NCI-H2107 (cell line): ENCODE measurements at places on chromosomes 11 and 22.

GRCh38 chr11:3206156-3206921 is 12.3 kb downstream of the MRGPRG start:
- no peak for DNase-seq

DNA sequence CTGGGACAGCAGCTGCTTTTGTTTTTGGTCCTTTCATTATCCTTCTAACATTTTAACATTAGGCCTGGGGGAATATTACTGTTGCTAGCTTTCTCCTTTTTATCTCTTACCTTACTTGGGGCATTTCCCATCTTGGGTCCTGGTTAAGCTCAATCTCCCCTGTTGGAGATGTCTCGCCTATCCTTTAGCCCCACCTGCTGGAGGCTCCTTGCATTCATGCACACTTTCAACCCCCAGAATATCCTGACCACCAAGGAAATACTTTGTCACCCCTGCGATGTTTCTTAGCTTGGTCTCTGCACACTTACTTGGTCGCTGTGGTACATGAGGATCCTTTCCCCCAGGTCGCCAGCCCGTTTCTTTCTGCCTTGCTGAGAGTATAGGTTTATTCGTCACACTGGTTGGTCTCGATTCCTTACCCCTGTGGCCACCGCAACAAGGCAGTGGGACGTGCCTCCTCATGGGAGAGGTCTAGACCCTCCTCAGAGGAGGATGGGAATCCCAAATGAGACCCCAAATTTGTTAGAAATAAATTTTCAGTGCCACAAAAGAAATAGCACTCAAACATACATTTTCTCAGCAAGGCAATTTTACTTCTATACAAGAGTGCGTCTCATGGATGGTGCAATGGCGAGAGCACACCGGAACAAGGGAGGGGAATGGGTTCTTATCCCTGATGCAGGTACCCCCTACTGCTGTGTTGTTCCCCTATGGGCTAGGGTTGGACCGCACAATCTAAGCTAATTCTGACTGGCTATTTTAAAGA is 5.4 kb upstream of the TXN2 start:
- DNase-seq, result no peak

DNA sequence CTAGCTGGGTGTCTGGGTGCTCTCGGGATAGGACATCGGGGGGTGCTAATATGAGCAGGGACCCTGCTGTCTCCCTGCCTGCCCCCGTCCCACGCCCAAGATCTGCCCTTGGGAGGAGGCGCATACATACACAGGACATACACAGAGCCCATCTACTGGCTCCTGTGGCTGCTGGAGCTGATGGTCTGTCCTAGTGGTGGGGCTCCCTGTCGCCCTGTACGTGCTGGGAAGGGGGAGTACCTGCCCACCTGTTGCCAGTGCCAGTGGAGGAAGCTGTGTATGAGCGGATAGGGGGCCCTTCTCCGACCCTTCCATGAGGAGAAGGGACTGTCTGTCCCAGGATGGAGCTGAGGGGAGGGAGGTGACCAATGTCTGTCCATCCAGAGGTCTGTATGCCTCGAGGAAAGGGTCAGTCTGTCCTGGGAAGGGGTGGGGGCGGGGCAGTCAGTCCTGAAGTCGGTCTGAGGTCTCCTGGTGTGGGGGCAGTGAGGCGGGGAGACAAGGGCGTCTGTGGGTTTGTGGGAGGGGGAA is 952 bp downstream of the TBC1D10A start:
- DNase-seq, result no peak

GRCh38 chr11:88553204-88553603 is 215.7 kb upstream of the CTSC start:
- DNase-seq, result no peak

DNA sequence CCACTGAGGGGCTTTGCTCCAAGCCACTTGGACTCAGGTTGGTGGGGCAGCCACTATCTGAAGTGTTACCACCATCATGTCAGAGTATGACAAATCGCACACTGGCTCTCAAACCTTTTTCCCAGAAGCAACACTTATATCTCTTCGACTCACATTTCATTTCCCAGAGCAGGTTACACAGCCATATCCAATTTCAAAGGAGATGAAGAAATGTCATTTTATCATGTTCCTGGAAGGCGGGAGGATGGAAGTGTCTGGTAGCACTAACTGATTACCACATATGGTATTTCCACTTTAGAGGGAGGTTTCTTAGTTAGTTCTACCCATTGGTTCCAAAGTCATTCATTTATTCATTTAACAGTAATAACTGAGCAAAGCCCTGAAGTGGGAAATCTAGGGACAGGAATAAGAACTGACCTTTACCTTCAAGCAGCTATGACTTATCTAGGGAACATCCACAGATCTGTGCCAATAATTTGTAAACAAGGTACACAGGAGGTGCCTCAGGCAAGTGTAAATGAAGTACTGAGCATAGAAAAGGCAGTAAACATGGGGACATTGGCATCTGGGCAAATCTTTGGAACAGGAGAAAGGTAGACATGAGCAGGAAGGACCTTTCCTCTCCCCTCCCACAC is 54.9 kb upstream of the LRRC55 start:
- DNase-seq, result no peak

GRCh38 chr11:59754859-59755700 is at the start of gene STX3:
Gene STX3 (plus strand): TSS chr11:59755376. CDS start chr11:59755606, 230 bp downstream.
- no peak for DNase-seq

GRCh38 chr11:68500206-68500605 is 39.7 kb downstream of the PPP6R3 start:
- no peak for DNase-seq

GRCh38 chr11:75384438-75385080 is 14.8 kb upstream of the RPS3 start:
- peak; percentile 55 for DNase-seq

- no peak for DNase-seq
Observed at GRCh38 chr11:36314434-36314767, 18.3 kb downstream of the PRR5L start.

DNA sequence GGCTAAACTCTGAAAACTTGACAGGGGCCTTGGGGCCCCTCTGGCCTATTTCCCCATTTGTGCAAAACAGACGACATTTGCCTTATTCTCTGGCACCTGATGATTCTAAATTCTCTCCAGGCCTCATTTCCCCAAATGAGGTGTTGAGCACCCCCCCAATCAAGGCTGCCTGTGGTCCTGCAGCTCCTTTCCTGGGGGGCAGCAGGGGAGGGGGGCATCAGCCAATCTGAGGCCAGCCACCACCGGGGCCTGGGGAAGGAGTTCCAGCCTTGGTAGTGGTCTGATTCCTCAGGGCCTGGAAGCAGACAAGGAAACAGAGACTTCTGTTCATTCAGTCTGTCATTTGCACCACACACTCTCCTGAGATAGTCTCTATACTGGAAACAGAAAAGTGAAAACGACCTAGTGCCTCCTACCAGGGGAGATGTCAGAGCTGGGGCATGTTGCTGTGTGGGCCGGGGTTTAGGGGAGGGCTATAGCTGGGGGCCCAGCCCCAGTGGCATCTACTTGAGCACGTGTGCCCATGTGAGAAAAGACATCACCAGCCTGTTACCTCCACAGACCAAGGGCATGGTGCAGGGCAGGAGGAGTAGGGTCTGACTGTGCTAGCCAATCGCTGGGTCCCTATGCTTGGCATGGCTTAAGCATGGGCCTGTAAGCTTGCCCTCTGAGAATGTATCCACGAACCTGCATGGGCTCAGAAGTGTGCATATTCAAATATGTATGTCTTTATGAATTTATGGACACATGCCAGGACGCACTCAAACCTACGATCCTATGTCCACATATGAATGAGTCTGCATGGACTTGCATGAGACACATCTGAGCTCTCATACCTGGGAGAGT is 1.8 kb upstream of the TPBGL start:
- no peak for DNase-seq

- DNase-seq, result no peak
Observed at GRCh38 chr11:64520013-64520412, 71.0 kb upstream of the SLC22A12 start.

DNA sequence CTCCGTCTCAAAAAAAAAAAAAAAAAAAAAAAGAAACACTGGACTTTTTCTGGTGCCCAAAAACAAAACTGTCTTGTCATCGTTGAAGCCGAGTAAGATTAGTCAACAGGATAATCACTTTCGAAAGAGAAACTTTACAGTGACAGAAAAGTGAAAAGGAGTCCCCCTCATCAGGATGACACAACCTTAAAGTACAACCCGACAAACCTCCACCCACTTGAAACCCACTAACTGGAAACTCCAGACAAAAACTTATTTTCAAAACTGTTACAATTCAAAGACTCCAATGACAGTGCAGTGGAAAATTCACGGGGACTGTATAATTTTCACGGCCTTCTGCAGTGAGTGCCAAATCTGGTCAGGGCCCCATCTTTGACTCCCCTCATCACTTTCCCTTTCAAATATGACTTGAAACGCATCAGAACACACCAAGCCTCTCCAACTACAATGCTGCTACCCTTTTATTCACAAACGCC is 1.3 kb downstream of the DENND5A start:
- DNase-seq, result no peak

GRCh38 chr22:26481112-26481693 is 2.4 kb downstream of the HPS4 start:
- no peak for DNase-seq

DNA sequence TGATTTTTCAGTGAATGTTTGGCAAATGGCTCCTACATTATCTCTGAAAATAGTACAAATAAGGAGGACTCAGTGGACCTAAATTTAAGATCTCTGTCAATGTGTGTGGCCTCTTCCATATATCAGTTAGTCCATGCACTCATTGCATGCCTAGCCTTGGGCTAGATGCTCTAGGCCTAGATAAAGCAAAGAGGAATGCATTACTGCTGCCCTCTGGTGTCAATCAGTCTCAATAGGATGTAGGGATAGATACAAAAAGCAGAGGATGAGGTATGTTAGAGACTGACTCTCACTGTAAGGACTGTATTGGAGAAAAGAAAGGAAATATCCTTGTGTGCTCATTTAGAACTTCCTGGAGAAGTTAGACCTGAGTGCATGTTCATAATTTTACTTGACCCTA is 42.0 kb downstream of the MS4A2 start:
- DNase-seq, result no peak

GRCh38 chr11:27963370-27963769 is 144.6 kb downstream of the KIF18A start:
- peak; percentile 3 for DNase-seq

DNA sequence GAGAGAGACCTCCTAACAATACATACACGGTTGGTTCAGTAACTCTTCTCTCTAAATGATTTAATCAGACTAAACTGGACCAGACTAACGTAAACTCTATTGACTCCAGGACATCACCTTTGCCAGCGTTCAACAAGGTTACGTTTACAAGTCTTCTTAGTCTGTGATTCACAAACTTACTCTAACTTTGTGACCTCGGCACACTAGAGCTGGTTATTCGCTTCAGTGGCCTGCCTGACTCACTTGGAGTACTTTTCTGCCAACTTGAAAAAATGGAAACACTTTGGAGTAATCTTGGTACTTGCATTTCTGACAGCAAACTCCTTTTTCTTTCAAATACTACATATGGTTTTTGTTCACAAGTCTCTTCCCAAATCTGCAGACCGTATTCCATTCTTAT is 26.2 kb downstream of the MTMR2 start:
- no peak for DNase-seq

DNA sequence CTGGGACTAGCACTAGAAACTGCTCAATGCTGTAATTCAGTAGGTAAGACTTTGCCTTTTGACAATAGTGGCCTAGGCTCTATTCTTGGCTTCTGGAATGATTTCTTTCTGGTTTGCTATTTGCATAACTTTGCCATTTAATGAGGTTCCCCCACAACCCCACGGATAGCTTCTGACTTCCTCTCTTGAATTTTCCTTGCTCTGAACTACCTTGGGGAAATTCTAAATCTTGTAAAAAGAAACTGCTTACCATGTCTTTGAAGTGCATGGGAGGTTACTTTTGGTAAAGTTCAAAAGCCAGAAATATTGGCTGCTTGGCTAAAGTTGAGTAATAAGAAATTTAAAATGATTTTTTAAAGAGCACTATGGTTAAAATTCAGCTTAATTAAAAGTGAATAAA is 35.3 kb downstream of the CARD18 start:
- no peak for DNase-seq

- DNase-seq, result no peak
Observed at GRCh38 chr11:68506908-68507307, 46.4 kb downstream of the PPP6R3 start.

GRCh38 chr22:43740587-43741270 is 71.4 kb downstream of the EFCAB6 start:
- DNase-seq, result no peak

- no peak for DNase-seq
Observed at GRCh38 chr11:22407267-22407666, 69.1 kb downstream of the SLC17A6 start.

- no peak for DNase-seq
Observed at GRCh38 chr22:42880815-42881214, 23.7 kb upstream of the ARFGAP3 start.

DNA sequence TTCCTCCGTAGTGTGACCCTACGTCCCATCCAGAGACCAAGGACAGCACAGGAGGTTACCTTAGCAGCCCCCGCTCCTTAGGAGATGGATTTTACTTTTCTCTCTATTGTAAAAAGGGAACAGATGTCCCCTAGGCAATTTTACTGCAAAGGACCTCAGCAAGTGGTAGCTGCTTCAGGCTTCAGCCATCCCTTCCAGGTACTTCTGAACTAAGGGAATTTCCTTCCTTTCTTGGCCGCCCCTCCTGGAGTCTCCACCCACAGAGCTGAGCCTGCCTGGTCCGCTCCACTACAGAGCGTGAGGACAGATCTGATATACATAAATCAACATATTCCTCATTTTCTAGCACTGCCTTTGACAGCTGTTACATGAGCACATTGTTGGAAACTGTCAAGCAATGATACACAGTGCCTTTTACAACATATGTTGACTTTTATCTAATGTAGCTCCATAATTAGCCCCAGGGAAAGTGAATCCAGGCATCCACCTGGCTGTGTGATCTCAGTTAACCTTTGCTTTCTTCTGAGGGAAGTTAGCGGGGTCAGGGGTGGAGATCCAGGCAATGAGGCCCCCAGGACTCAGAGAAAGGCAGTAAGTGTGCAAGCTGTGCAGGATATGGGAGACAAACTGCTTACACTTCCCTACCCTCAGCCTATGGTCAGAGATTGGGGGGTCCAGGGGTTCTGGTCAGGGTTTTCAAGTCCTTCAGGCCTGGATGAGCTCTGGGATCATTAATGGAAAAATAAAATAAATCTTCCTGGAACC is 51.9 kb downstream of the SPATA19 start:
- DNase-seq, result no peak
